Kidney tubule cell (primary cell): ENCODE measurements at places on chromosomes 4 and X.

DNA sequence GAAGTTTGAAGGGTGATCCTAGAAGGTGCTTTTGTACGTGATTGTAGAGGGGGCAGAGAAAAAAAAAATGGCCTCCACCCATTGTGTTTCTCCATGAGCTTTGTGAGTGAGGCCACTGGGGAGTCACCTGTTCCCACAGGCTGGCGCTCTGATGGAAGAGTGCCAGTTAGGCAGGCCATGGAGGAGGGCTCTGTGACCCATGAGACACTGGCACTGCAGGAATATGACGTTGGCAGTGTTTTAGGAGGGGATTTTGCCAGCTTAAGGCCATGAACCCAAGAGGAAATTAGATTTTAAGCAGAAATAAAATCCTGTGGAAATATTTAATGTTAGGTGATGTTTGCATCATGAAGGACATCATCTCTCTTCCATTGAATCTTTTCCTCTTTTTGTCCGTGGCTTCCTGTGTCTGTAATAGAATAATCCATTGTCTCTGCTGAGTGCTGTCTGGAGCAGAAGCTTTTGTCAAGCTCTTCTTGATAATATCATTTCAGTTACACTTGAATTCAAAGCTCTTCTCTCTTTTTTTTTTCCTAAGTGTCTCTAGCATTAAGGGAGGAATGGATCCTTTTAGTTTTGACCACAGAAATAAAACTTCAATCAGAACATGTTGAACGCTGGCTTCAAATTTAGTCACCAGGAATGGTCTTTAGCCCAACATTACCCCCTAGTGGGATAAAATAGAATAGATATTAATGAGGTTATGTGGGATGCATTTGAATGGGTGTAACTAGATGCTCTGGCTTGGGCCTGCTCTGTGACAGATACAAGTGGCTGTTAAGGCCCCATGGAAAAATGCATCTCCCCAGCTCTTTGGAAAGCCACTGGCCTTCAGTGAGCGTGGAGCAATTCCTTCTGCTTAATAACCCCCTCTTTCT is 41.0 kb upstream of the UCP1 start:
- DNase-seq, result peak; percentile 59

DNA sequence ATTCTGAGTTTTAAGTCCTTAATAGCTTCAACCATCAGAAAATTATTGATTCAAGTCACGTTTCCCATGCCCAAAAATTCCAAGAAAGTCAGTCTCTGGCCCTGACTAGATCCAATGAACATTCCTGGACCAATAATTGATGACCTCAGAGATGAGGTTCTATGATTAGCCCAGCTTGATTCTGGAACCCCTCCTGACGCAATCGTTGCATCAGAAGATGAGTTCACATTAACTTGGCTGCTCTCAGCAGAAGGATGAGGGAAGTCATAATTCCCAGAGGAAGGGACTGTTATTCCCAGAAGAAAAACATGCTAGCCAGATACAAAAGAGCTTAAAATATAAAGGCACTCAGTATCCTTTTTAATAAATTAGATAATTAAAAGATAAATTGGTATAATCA is 34.3 kb upstream of the CPEB2 start:
- DNase-seq, result no peak

DNA sequence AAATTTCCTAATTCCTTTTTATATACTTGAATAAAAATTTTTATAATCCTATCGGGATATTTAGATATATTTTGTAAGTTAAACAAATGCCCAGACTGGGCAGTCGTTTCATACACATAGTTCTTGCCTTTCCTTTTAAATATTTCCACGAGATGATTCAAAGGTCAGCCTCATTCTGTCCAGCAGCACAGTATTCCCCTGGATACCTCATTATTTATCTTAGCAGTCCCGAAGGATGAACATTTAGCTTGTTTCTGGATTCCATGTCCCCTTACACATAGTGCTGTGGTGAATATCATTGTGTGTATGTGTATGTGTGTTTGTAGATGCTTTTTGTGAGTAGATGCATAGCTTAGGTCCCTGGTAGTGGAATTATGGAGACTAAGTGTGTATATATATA is 38.3 kb downstream of the RAPGEF2 start:
- DNase-seq, result peak; percentile 25

DNA sequence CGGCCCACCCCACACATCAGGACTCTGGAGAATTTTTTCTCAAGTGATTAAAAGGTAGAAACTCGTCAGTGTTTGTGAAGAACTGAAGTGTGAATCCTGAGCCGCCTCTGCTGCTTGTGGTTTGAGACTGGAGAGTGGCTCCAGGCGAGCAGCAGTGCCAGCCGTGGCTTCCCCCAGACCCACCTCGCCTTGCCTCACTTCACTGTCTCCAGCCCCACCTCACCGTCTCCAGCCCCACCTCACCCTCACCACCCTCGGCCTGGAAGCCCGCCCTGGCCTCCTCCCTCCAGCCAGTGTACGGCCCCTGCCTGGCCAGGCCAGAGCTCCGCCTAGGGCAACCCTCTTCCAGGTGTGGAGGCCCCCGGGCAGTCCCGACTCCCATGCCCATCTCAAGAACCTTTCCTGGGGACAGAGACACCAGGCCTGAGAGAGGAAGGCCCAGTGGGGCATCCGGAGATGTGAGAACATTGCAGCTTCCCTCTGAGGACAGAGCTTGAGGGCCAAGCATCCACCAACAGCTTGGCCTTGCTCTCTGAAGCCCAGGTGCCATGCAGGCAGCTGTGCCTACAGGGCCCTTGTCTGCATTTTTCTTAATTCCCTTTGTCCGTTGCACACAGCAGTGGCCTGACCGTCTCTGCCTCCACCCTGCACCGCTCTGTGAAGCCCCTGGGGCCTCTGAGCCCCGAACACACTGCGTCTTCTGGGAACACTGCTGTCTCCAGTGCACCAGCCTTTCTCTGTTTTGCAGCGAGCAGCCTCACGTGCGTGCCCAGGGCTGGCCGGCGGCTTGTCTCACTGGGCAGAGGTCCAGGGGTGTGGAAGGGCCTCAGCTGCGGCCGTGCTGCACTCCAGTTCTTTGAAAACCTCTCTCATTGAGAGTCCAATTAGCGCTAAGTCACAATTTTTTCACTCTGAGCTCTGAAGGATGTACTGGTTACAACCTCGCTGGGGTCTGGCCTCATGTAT is 13.8 kb downstream of the SH3BP2 start:
- DNase-seq, result no peak

GRCh38 chr4:38036548-38036947 is 76.3 kb downstream of the PTTG2 start:
- no peak for DNase-seq

- no peak for DNase-seq
Observed at GRCh38 chrX:7062903-7063302, 84.6 kb upstream of the STS start.

GRCh38 chrX:27680726-27681125 is 90.6 kb downstream of the DCAF8L2 start:
- peak; percentile 40 for DNase-seq

DNA sequence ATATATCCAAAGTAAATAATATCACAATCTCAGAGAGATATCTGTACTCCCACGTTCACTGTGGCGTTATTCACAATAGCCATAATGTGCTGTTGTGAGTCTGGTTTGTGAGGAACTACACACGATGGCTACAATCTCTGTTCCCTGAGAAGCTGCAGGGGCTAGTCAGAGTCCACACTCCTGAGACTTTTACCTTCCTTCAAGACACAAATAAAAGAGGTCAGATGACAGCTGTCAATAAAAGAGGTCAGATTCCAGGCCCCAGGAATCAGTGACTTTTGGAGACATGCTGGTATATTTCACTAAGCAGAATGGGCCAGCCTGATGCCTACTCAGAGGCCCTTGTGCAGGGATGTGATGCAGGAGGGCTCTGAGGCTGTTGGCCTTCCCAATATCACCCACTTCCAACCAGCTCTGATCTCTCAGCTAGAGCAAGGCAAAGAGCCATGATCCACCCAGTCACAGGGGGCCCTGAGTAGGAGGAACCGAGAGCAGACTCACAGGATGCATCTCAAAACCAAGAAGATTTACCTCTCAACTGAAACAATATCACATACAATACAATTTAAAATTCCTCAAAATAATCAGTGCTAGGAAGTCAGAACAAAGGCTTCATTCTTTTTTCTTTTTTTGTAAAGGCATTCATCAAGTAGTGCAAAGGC is 13.8 kb downstream of the FRYL start:
- no peak for DNase-seq
